ENCODE measurements at places on chromosomes 2 and 18. TPM values are rescaled to one million over a fixed set of nuclear protein-coding genes. Genes with fewer than 3 reads are reported as not detected.

Gene CAD
- 27.5 TPM for total RNA-seq

Gene NOSTRIN
- total RNA-seq: 1.6 TPM

DNA sequence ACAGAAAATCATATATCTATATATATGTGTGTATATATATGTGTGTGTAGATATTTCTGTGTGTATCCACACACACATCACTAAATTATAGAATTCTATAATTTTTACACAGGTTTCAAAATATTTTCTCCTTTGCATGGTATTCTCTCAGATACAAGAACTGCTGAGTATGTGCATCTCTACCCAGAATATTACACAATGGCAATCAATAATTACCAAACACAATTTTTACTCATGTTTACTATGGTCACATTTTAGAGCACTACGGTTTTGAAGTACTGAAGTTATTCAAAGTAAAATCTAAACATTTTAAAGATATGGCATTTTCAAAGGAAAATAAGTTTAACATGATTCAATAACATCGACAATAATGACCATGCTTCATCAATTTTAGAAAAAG lies 258.5 kb downstream of the PAX3 start:
- no peak for DNase-seq

- no peak for DNase-seq
Measured at GRCh38 chr2:140869107-140869506, 1261.7 kb downstream of the LRP1B start.

GRCh38 chr18:73286584-73286983 lies 418.8 kb upstream of the NETO1 start:
- DNase-seq: no peak

- no peak for DNase-seq
Measured at GRCh38 chr2:217936952-217937351, 65.8 kb downstream of the TNS1 start.

DNA sequence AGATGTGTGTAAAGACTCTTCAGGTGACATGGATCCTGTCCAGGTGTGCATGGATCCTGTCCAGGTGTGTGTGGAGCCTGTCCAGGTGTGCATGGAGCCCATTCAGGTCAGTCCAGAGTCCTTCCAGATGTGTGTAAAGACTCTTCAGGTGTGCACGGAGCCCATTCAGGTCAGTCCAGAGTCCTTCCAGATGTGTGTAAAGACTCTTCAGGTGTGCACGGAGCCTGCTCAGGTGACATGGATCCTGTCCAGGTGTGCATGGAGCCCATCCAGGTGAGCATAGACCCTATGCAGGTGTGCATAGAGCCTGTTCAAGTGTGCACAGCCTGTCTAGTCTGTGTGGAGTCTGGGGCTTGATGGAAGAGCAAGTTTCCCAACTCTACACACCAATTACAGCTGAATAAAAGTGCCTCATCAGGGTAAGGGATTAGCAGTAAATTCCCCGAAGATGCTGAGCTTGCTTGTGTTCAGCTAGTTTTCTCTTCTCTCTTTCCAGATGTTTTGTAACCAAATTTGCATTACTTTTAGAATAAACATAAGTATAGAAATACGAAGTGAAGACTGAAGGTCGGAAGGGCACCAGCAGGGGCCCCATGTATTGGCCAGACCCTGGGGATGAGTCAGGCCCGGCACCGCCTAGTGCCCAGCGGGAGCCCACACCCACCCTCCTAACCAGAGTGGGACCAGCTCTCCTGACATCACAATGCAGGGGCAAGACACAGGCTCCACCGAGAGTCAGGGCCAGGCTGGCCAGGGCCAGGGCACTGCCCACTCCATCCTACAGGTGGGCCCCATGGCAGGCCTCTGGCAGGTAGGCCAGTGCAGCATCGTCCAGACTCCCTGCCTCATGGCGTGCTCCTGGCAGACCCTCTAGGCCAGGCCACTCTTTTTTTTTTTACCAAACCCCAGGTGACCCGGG lies 38.6 kb upstream of the GPC1 start:
- no peak for DNase-seq

GRCh38 chr18:33751613-33752221 lies 173.7 kb downstream of the ASXL3 start:
- DNase-seq: peak; percentile 1

GRCh38 chr2:62654423-62654791 lies 51.1 kb upstream of the EHBP1 start:
- peak; percentile 88 for DNase-seq

GRCh38 chr2:145644820-145645302 lies 1124.9 kb upstream of the ZEB2 start:
- no peak for DNase-seq

- no peak for DNase-seq
Measured at GRCh38 chr2:4507661-4508060, 804.3 kb downstream of the DCDC2C start.

GRCh38 chr2:208112969-208113368 lies 11.4 kb downstream of the CRYGD start:
- DNase-seq: no peak

GRCh38 chr2:25489631-25490030 lies 147.9 kb upstream of the DNMT3A start:
- DNase-seq: no peak

DNA sequence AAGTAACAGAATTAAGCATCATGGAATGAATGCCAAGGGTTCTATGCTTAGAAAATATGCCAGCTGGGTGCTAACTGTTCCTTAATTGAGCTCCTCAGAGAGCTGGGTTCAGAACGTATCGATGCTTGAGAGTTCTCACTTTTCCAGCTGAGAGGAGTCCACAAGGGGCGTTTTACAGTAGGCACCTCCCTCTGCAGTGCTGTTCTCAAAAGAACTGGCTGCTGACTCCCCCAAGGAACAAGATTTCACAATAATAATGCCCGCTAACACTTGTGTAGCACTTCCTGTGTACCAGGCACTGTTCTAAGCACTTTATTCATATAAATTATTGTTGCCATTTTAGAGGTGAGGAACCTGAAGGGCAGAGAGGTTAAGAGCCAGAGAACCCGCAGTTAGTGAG lies 18.1 kb upstream of the TMEM237 start:
- DNase-seq: no peak
